C1 segment of cervical spinal cord (tissue), 14 donors: ENCODE measurements at places on chromosomes 16 and 17.

DNA sequence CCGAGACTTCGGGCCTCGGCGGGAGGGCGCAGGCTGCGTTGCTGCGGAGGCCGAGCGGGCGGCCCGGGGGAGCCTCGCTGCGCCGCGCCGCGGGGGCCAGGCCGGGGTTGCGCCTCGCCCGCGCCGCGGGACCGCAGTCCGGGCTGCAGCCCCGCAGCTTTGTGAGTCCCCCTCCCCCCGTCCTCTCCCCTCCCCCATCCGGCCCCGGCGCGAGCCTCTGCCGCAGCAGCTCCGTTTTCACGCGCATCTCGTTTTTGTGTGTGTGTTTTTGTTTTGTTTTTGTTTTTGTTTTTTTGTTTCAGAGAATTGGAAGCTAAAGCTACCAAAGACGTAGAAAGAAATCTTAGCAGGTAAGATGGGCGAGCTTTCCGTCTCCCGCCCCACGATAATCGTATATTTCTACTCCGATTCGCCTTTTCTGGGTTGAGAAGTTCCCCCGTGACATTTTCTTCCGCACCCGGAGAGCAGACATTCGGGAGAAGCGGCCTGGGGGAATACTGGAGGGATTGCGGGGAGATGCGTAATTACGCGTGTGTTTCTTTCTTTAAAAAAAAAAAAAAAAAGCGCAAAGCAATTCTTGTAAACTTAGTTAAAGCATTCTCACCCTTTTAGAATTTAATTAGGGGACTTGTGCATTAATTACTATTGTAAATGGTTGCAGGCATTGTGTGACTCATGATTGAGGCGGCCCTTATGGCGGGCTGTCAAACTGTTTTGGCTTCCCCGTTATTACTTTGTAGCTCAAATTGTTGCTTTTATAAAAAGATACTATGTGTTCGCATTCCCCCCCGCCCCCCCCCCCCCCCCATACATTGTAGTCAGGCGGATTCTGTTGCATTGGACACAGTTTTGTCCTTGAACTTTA lies 732 bp downstream of the TNRC6A start:
- DNase-seq = no peak

GRCh38 chr16:49193596-49193995 lies 88.0 kb downstream of the CBLN1 start:
- no peak for DNase-seq

DNA sequence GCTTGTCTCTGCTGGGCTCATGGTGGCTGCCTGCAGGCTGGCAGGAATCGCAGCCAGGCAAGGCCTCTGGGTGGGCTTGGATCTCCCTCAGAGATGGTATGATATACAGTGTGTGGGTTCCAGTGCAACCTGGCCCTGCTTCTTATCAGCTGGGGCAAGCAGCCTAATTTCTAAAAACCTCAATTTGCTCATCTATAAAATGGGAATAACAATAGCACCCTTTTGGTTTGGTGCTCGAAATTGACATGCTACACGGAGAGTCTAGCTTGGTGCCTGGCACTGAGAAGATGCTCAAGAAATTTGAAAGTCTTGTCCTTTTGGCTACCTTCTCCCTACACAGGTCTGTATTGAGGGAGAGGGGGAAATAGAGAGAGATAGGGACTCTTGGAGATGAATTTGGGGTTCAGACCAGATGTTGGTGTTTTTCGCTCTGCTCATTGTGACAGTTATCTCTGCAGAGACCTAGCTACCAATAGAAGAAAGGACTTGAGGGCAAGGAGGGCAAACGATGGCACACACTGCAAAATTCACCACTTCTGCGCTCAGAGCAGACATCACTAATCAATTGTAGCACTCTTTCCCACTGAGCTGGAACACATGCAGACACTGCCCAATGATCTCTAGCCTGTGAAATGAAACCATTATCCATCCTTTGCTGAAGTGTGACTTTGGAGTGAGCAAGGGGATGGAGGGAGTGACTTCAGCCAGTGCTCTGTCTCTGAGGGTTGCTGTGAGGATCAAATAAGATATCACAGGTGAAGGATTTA lies 15.6 kb downstream of the BEAN1 start:
- no peak for DNase-seq

- no peak for DNase-seq
These were observed 14.4 kb upstream of the MYLK3 start for GRCh38 chr16:46762583-46762982.

DNA sequence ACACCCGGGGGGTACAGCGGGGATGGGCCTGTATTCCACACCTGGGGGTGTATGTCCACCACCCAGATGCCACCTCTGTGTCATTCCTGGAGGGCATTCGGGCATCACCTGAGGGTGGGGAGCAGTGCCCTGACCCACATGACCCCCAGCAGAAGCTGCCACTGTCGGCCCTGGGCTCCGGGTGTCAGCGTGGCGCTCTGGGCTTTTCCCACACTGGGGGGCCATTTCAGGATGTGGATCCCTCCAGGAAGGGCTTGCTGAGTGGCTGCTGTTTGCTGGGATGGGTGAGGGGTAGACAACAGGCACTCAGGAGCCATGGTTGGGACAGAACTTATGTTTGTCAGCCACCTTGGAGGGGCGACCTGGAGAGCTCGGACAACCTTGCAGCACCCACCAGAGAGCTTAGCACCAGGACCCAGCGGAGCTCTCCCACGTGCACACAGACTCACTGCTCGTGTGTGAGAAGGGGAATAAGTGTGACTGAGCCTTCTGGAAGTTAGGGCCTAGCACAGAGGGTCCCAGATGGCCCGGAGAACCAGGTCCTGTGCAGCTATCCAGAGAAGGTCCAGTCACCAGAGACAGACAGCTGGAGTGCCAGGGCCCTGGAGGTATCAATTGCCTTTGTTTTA lies 102.7 kb downstream of the METRNL start:
- DNase-seq = no peak

DNA sequence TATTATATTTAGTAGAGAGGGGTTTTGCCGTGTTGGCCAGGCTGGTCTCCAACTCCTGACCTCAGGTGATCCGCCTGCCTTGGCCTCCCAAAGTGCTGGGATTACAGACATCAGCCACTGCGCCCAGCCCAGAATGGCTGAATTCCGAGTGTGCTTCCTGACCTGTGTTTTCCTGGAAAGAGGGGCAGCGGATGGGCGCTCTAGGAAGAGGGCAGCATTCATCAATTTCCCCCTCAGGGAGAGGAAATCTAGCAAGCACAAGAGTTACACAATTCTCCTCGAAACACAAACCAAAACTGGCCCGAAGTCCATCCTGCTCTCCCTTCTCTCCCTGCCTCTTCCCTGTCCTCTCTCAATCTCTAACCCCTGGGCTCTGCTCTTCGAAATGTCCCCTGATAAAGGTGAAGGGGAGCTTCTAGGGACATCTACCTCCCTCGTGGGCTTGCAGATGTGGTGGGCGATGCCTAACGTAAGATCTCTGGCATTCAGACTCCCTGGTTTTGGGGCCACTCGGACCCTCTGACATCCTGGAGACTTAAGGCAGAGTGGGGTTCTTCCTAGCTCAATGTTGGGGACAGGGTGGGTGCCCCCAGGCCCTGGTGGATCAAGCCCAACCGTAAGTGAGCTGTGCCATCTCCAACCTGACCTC lies 1.0 kb downstream of the IL27 start:
- DNase-seq = no peak

GRCh38 chr17:14197057-14197456 lies 39.6 kb downstream of the CDRT15 start:
- no peak for DNase-seq
